Stimulated activated CD8-positive, alpha-beta memory T cell treated with anti-CD3 and anti-CD28 coated beads, Interleukin-7, amount 100 ng/mL, for 48 hours (primary cell): ENCODE measurements at places on chromosomes 3 and 15.
A peak's percentile ranks its signal among the peaks of the same experiment; 100 is the strongest.

- no peak for DNase-seq
These were observed 374.9 kb upstream of the TGFBR2 start for GRCh38 chr3:30231277-30232141.

GRCh38 chr3:66423791-66424190 is 77.0 kb downstream of the LRIG1 start:
- no peak for DNase-seq

- no peak for DNase-seq
These were observed 1.3 kb upstream of the ZBTB47 start for GRCh38 chr3:42652251-42652610.

DNA sequence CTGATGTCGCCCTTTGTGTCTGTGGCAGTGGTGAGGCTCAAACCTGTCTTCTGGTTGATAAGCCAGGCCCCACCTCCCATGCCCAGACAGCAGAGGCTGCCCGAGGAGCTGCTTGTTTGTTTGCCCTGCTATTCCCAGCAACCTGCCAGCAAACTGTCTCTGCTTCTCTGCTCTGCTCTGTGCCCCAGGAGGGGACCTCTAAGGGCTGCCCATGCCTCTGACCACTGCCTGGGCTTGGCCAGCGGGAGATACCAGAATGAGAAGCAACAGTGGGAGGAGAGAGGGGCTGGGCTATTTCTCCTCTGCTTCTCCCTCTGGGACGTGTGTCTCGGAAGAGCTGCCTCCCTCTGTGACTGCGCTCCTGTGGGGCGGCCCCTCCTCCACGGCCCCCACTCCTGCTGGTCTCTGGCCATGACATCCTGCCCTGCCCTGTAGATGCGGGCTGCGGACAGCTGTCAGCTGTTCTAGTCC is 213.1 kb downstream of the RPLP1 start:
- DNase-seq, result no peak

GRCh38 chr3:177431525-177432176 is 234.4 kb upstream of the TBL1XR1 start:
- no peak for DNase-seq

DNA sequence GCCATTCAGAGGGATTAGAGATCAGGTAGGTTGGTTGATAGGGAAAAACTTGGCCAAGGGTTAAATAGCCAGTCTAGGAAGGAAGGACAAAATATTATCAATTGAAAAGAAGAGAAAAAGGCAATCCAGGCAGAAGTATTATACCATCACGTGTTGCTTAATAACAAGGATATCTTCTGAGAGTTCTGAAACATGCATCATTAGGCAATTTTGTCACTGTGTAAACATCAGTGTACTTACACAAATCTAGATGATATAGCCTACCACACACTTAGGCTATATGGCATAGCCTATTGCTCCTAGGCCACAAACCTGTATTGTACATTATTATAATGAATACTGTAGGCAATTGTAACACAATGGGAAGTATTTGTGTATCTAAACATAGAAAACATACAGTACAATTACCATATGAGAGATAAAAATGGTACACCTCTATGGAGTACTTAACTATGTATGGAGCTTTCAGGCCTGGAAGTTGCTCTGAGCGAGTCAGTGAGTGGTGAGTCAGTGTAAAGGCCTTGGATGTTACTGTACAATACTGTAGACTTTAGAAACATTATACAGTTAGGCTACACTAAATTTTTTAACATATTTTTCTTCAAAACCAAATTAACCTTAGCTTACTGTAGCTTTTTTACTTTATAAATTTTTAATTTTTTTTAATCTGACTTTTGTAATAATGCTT is 2.7 kb downstream of the TEX55 start:
- no peak for DNase-seq

- DNase-seq, result no peak
These were observed 143.7 kb downstream of the NR2F2 start for GRCh38 chr15:96474231-96474664.

- DNase-seq, result no peak
These were observed 72.0 kb downstream of the DHX30 start for GRCh38 chr3:47874913-47875312.

DNA sequence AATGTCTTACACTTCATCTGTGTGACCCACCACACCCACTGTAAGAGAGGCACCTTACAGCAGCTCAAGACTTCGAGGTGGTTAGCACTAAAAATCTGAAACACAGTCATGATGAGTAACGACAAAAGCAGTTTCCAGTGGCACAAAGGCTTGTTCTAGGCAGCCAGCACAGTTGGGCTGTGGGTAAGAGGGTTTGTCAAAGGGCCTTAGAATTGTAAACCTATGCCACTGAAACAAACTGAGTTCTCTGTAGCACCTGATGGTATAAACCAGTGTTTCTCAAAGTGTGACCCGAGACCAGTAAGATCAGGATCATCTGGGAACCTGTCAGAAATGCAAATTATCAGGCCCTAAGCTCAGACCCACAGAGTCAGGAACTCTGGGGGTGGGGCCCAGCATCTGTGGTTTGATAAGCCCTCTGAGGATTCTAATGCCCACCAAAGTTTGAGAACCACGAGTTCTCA is 36.5 kb downstream of the DAPK2 start:
- DNase-seq, result peak; percentile 73

- DNase-seq, result no peak
These were observed 63.9 kb upstream of the RGMA start for GRCh38 chr15:93152951-93153350.
